ENCODE measurements at places on chromosomes 2 and 18.

DNA sequence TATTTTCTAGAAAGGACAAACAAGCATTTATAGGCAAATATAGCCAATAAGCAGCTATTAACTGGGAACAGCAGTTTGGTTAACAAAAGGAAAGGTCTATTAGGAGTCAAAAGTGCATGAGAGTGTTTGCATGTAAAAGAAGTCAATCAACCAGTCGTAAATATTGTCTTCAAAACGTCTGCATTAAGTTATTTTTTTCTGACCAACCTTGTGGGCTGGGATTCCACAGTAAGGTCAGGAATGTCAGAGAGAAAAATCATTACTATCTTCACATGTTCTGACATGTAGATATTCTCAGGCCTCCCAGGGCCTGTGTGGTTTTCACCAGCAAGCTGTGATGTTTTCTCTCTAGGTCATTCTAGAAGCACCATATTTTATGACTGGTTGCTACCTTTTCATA lies 922.5 kb downstream of the SUCLG1 start:
- DNase-seq = no peak

GRCh38 chr2:192957425-192957824 lies 762.7 kb upstream of the TMEFF2 start:
- DNase-seq = no peak

DNA sequence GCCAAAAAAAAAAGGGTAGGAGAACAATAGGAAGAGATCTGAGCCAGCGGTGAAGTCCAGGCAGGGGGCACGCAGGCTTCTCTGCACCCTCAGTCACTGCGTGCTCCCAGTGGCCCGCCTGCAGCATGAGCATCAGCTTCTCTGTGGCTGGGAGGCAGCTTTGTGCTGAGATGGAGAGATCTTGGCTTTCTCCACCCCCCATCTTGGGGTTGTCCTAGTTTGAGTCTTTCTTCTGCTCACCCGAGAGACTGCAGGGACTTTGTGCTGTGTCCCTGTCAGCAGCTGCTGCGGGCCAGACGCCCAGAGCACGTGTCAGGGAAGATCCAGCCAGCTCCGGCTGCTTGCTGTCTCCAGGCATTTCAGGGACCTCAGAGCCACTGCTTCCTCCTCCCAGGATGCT lies 20.3 kb downstream of the TRAPPC12 start:
- DNase-seq = no peak

DNA sequence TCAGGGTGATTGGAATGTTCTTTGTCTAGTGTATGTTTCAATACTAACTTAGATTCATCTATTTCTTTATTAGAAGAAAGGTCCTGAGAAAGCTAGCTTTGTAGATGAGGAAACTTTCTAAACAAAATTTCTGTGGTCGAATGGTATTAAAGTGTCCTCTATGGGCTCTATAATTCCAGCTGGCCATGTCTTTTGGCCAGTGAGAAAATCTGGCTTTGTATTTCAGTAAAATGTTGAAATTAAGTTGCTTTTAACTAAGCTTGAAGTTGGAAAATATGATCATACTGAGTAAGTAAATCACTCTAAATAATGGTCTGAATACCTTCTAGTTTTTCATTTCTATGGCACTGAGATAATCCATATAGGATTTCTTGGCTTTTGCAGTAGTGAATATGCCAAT lies 148.8 kb downstream of the RDH14 start:
- no peak for DNase-seq

- DNase-seq = no peak
These were observed 541.9 kb downstream of the TMX3 start for GRCh38 chr18:68172842-68173549.

DNA sequence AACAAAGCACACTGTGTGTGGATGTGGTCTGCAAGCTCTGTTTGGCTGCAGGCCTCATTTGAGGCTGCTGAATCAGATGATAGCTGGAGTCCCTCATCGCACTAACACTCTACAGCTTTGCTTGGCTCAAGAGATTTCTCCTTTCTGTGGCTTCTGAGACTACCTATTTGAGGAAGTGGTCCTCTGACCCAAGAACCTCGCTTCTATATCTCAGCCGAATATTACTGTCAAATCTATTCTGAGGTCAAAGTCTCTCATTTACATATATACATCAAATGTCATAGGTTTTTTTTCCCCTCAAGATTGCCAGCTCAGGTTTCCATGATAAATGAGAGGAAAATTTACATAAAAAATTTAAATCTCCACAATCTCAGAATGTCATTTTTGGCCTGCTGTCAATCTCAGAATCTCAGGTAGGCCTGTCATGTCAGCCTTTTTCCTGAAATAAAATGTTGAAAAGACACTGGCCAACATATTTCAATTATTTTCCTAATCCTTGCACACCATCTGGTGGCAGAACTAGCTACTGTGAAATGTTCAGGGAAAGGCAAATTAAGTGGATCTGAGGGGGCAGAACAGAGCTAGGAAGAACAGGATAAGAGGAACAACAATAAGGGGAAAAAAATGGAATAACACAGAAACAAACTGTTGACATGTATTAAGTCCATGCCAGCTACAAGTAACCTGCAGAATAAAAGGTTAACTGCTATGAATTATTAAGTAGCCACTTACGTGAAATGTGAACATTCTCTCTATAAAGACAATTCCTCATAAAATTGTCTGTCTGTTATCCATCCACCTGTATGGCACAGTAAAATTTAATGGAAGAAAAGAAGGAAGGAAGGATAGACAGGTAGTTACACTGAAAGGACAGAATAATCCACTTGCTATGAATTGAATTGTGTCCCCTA lies 39.3 kb downstream of the AP1S3 start:
- no peak for DNase-seq

GRCh38 chr2:100260712-100261620 lies 61.3 kb downstream of the LONRF2 start:
- DNase-seq = no peak

- no peak for DNase-seq
These were observed 69.9 kb upstream of the CTLA4 start for GRCh38 chr2:203797712-203798111.

DNA sequence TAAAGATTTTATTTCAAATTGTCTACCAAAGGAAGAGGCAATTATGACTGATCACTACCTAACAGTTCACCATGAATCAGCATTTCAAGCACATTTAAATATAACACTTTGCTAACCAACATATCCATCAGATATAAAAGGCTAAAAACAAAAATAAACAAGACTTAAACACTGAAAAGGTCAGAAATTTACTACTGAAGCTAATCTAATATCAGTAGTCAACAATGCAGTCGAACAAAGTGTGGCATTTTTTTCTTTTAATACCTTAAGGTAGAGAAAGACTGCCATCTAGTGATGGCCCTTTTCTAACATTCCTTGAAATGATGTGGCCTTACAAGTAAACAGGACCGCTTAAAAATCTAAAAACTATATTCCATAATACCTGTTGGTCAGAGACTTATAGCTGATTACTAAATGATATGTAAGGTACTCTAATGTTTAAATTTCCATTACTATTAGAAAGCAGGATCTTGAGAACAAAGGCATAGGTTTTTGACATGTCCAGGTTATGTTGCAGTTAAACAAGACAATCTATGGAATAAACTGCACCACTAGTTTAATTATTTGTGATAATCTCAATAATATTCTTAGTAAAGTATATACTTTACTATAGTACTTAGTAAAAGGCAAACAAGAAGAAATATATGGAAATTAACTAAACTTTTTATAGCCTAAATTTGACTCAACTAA lies 80.0 kb downstream of the EXOC6B start:
- DNase-seq = no peak

DNA sequence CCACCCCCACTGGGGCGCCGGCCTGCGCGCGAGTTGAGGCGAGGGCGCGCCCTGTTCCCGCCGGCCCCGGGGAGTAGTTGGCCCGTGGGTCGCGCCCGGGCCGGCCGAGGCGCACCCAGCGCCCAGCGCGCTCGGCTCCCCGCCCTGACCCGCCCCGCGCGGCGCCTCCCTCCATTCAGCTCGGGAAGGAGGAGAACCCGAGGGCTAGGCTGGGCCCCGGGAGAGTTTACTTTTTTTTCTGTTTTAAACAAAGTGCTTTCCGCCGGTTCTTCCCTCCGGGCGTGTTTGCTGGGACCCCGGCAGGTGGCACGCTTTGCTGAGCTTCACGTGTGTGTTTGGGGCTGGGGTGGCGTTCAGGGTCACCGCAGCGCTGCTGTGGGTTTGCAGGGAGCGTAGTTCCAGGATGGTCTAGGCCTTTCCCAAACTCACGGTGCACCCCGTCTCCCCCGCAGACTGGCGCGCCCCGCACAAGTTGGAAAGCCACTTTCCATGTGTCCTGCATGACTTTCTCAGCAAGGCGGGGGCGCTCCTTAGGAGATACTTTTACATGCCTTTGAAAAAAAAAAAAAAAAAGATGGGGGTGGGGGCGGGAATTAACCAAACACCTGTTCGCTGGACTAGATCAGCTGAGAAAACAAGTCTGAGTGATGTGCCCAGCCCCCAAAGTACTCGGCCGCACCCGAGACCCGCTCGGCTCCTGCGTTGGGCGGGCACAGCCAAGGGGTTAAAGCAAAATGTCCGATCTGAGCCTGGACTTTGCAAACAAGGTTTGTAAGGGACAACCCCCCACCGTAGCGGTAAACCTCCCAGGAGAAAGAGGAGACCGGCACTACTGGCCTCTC lies 825 bp downstream of the ITGA6 start:
- DNase-seq = peak; percentile 49

DNA sequence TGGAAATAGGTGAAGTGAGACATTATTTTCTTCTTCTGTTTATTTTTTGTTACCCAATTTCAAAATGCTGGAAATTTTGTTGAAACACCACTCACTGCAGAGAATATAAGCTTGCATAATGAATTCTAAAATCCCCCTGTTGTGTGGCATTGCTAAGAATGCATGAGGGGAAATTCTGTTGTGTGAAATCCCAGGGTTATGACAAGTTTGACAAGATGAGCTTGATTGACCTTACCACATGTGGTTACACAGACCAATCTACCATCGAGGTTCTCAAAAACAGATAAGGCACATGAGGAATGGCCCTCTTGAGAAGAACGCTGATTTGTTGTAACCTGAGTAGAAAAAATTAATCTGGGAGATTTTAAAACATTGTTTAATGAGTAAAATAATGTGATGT lies 261.6 kb upstream of the MMADHC start:
- no peak for DNase-seq

DNA sequence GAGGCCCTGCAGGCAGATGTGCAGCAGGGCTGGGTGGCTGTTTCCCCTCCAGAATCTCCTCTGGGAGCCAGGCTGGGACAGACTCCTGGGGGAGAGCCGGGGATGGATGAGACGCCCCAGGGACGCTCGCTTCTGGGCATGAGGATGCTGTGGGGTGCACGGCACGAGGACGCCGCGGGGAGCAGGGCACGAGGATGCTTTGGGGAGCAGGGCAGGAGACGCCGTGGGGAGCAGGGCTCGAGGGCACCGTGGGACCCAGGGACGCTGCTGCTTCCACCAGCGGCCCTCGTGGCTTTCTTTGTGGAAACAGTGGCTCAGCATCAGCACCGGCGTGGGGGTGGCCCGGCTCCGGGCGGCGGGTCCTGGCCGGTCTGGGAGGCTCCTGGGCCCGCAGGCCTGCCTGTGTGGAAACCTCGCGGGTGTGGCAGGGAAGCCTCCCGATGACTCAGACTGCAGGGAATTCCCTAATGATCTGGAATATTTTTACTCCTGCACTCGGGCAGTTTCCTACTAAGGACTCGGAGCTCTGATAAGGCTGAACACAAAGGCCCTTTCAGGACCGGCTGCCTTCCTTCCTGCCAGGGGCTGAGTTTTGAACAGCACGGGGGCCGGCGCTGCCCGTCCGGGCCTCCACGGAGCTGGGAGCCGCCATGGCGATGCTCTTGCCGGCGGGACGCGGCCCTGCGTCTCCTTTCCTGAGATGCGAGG lies 62.6 kb downstream of the NFATC1 start:
- DNase-seq = no peak
